ENCODE measurements at places on chromosomes 7 and 10.

GRCh38 chr7:79064187-79064823 is 389.2 kb downstream of the MAGI2 start:
- no peak for DNase-seq

DNA sequence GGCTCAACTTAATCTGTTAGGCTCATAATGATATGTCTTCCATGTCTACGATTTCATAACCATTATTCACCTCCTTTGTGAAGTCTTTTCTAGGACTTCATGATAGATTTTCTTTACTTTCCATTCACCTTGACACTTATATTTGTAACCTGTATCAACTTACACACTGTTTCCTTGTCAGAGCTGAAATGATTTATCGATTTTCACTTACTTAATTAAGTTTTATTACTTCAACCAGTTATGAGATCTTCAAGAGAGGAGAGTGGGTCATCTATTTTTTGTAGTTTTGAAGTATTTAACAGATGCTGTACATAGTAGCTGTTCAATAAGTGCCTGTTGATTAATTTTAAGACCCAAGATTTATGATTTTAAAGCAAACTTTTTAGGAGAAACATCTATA is 37.4 kb downstream of the VTI1A start:
- no peak for DNase-seq

DNA sequence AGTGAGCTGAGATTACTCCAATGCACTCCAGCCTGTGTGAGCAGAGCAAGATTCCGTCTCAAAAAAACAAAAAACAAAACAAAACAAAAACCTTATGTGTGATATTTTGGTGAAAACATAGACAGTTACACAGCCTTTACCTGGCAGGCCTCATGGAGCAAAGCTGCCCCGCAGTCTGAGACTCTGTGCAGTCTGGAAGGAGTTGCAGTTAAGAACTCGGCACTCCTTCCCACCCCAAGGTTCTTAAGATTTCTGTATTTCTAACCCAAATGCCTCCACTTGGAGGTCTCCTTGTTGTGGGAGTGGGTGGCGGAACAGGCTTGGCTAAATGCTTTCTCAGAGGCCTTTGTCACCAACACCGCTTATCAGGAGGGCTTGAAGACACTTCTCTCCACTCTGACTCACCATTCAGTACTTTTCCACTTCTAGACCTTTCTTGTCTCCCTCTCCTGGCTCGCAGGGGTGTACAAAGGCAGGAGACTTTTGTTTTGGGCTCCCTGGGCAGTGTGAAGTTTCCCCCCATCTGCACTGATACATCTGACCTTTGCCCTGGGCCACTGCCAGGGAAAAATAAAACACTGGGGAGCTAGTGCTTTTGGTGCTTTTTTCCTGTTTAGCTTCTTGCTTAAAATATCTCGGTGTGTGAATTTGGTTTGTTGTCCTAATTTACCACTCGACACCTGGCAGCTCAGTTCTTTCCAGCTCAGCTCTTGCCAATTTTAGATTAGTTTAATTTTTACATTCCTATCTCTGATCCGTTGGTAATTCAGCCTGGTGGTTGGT is 51.3 kb upstream of the MAGI2 start:
- DNase-seq: no peak

DNA sequence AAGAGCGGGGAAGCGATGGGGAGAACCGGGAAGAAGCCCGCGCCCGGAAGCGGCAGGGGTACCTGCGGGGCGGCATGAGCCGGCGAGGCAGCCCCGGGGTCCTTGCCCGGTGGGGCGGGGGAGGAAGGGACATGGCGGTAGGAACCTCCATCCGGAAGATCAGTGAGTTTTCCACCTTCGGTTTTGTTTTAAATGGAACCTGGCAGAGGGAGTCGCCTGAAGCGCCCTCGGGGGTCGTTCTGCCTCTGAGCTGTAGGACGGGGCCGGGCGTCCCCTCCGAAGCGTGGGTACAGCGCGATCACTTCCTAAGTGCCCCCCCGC is 471 bp downstream of the PFKP start:
- DNase-seq: no peak

DNA sequence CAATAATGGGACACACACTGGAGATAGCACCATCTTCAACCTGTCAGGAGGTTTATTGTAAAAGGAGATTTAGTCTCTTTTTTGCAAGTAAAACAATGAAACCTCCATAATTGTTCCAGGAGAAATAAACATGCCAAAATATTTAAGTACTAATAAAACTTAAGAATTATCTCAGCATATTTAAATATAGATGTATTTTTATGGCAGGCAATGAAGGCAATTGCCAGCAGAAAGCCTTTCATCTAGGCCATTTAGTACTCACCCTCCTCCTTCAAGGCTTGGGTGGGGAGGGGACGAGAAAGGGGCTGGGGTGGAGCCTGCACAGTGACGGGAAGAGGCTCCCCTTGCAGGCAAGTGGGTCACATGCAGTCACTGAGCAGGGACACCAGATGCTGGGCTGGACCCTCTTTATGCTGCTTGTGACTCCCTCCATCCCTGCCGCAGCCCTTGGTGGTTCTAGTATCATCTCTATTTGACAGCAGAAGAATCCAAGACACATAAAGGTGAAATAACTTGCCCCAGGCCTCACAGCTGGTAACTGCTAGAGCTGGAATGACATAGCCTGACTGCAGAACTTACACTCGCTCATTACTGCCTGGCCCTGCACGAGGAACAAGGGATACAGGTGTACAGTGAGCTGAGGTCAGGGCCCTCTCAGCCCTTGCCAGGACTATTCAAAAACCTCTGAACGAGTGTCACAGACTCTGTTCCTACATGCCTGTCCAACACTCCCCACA is 449.5 kb upstream of the ZMIZ1 start:
- no peak for DNase-seq

GRCh38 chr7:41328131-41328530 is 374.8 kb downstream of the INHBA start:
- no peak for DNase-seq

GRCh38 chr7:1027242-1028043 is 16.9 kb upstream of the GPR146 start:
- DNase-seq: no peak

GRCh38 chr10:64215088-64215487 is 693.9 kb downstream of the REEP3 start:
- DNase-seq: no peak

DNA sequence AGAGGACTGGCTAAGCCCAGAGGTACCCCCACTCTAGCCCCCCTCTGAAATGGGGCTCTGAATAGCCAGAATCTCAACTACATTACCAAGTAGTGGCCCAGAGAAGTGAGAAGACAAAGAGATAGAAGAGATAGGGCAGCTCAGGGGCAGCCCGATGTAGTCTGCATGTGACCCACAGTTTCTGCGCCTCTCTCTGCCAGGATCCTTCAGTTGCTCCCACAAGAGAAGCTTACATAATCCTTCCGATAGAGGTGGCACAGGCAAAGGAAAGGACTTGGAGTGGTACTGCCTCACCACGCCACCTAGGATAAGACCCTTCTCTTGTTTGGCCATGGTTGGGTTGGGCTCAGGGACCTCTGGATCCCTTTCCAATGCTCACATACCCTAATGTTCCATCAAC is 5.4 kb upstream of the PDE1C start:
- DNase-seq: no peak

DNA sequence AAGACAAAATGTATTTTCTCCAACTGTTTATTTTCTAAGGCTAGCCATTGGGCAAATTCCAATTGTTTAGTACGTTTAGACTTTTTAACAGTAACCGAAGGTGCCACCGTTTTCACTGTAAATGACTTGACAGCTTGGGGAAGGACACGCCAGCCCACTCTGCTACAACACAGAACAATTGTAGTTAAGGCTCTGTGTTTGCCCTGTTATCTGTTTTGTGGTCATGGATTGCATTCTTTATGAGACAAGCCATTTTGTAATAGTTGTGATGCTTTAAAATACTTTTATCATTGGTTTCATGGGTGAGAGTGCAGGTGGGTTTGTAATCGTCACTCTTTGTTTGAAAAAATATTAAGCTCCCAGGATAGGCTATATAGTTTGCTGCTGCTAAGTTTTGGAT is 6.6 kb upstream of the PITRM1 start:
- no peak for DNase-seq

All from stimulated activated CD4-positive, alpha-beta T cell treated with anti-CD3 and anti-CD28 coated beads, TNF-alpha, amount 100 ng/mL, for 24 hours (primary cell).